ENCODE measurements at places on chromosomes 5 and 9. TPM values are rescaled to one million over a fixed set of nuclear protein-coding genes. Genes with fewer than 3 reads are reported as not detected.

Gene ZNF782
- 6.8 TPM for total RNA-seq

Gene HNRNPH1
- total RNA-seq: 885 TPM

Gene SLU7
- 84.4 TPM for total RNA-seq

Gene ZNF618
- total RNA-seq: 20.7 TPM

Gene CATSPER3
- 0.68 TPM for total RNA-seq

Gene HBEGF
- 2.1 TPM for total RNA-seq

Gene PTGR1
- 442 TPM for total RNA-seq

Gene BTNL8
- total RNA-seq: not detected

Gene PCDHB12
- 5.0 TPM for total RNA-seq

Gene ARID3C
- 0.80 TPM for total RNA-seq

- H3K36me3 ChIP-seq: peaks cover 13% of the 10 kb centered on the region
- H3K27ac ChIP-seq: peak overlapping the region; percentile 99
- H3K4me1 ChIP-seq: no peaks in the 10 kb centered on the region
- peak; percentile 58 for DNase-seq
- peak overlapping the region; percentile 98 for H3K4me3 ChIP-seq
Measured at GRCh38 chr5:134177369-134178095, 782 bp upstream of the SKP1 start.

DNA sequence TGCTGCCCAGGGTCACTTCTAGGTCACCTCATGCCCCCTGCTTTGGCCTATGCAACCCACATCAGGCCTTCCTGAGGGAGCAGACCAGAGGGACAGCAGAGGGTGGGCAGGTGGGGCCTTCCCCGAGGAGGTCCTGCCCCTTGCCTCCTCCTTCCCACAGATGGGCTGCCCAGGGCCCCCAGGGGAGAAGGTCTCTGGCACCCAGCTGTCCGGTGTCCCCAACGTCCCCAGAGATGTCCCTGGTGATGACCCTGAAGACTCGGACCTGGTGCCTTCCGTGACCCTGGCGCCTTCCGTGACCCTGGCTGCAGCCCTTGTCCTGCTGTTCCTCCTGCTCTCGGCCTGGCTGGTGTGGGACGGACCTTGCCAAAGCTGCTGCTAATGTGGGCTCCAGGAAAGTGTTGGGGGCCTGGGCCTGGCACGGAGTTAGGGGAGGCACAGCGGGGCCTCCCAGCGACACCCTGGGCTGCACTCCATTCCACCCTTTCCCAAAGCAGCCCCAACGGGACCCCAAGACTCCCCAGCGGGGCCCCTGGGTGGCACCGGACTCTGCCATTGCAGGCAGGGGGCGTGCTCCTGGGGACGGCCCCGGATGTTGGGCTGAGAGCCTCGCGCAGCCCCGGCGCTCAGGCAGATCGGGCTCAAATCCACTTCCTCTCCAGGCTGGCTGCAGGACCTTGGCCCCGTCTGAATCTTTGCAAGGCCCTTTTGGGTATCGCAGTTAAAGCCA is 6.8 kb upstream of the SLC2A6 start:
- H3K27me3 ChIP-seq: peaks cover 6% of the 10 kb centered on the region
- no peaks in the 10 kb centered on the region for H3K36me3 ChIP-seq

DNA sequence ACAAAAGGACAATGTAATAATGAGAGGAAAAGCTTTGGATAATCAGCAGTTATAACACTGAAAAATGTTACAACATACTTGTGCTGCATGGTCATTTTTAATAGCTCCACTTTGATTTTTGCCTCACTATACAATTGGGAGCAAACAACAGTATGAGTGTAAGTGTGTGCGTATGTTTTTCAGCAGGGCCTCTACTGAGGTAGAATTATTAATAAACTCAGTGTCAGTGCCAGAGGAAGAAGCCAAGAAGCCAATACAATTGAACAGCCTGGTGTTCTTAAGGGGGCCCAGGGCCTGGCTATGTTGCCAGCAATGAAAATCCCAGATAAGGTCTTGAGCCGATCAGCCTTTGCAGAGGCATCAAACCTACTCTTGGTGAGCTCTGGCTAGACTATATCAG is 16.1 kb upstream of the RLN1 start:
- no peaks in the 10 kb centered on the region for H3K36me3 ChIP-seq
- H3K27me3 ChIP-seq: no peaks in the 10 kb centered on the region
- H3K4me3 ChIP-seq: no peak overlapping the region
- no peak overlapping the region for H3K27ac ChIP-seq
- peaks cover 4% of the 10 kb centered on the region for H3K4me1 ChIP-seq

DNA sequence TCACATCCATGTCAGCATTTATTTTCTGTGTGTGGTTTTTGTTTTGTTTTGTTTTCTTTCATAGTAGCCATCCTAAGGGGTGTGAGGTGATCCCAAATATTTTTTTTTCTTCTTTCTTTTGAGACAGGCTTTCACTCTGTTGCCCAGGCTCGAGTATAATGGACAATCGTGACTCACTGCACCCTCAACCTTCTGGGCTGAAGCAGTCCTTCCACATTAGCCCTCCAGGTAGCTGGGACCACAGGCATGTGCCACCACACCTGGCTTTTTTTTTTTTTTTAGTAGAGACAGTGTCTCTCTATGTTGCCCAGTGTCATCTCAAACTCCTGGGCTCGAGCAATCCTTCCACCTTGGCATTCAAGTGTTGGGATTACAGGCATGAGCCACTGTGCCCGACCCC is 59.1 kb downstream of the CDC42SE2 start:
- no peak overlapping the region for H3K27ac ChIP-seq
- peaks cover 16% of the 10 kb centered on the region for H3K36me3 ChIP-seq
- peaks cover 7% of the 10 kb centered on the region for H3K4me1 ChIP-seq
- H3K27me3 ChIP-seq: no peaks in the 10 kb centered on the region
- DNase-seq: no peak

- H3K27me3 ChIP-seq: no peaks in the 10 kb centered on the region
- H3K27ac ChIP-seq: no peak overlapping the region
- H3K4me1 ChIP-seq: no peaks in the 10 kb centered on the region
- H3K36me3 ChIP-seq: no peaks in the 10 kb centered on the region
Measured at GRCh38 chr9:73125651-73126050, 26.0 kb upstream of the ANXA1 start.

- no peaks in the 10 kb centered on the region for H3K4me1 ChIP-seq
- H3K27ac ChIP-seq: no peak overlapping the region
- no peaks in the 10 kb centered on the region for H3K27me3 ChIP-seq
- H3K4me3 ChIP-seq: no peak overlapping the region
- no peak for DNase-seq
Measured at GRCh38 chr9:99139868-99140267, 35.0 kb downstream of the TGFBR1 start.

GRCh38 chr5:65198456-65199120 is 283.1 kb downstream of the ADAMTS6 start:
- H3K4me1 ChIP-seq: no peaks in the 10 kb centered on the region

DNA sequence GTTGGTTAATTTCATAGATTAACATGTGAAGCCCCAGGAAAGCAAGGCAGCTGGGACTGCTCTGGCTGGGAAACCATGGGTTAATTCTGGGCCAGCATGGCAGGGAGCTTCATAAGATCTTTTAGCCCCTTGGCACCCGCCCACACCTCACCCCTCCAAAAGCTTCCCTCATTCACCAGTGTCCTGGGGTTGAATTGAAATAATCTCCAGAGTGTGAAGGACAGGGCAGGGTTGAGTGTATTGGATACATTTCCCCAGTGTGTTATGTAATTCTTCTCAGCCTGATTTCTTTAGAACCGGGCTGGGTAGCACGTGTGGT is 19.4 kb downstream of the WNT8A start:
- no peak overlapping the region for H3K27ac ChIP-seq
- H3K27me3 ChIP-seq: no peaks in the 10 kb centered on the region
- peaks cover 5% of the 10 kb centered on the region for H3K4me1 ChIP-seq
- H3K4me3 ChIP-seq: no peak overlapping the region

- peaks cover 5% of the 10 kb centered on the region for H3K36me3 ChIP-seq
- no peak for DNase-seq
- H3K4me1 ChIP-seq: peaks cover 10% of the 10 kb centered on the region
- H3K27ac ChIP-seq: no peak overlapping the region
Measured at GRCh38 chr5:16431490-16431889, 34.1 kb downstream of the ZNF622 start.

DNA sequence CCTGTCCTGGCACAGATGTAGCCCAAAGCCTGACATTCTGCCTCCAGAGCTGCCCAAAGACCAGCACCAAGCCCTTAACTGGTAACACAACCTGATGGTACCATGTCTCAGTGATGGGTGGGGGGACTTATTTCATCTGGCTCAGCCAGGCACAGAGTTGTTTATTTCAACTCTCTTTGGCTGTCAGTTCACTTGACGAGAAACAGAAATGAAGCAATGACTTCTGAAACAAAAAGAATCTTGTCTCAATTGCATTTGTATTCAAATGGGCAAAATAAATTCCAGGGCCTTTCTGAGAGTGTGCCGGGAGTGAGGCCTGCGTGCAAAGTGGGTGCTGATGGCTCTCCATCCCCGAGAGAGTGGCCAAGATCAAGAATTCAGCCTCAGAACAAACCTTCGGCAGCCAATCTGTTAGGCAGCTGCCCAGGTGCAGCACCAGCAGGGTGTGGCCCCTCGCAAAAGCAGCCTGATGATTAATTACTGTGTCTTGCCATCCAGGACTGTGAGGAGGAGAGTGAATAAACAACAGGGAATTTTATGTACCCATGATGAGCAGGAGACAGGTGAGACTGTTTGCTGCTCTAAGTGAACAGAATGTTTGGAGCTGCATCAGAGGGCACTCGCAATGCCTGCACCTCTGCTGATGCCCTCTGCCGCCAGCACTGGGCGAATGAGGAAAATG is 238.0 kb downstream of the HSPA4 start:
- H3K4me1 ChIP-seq: no peaks in the 10 kb centered on the region
- H3K36me3 ChIP-seq: no peaks in the 10 kb centered on the region
- no peak for DNase-seq
- no peak overlapping the region for H3K4me3 ChIP-seq

GRCh38 chr5:82858151-82859025 is 218.8 kb downstream of the TMEM167A start:
- no peak for DNase-seq
- no peak overlapping the region for H3K27ac ChIP-seq
- no peaks in the 10 kb centered on the region for H3K36me3 ChIP-seq
- H3K27me3 ChIP-seq: no peaks in the 10 kb centered on the region

- no peaks in the 10 kb centered on the region for H3K27me3 ChIP-seq
- no peak overlapping the region for H3K27ac ChIP-seq
- no peak overlapping the region for H3K4me3 ChIP-seq
- peaks cover 10% of the 10 kb centered on the region for H3K36me3 ChIP-seq
- H3K4me1 ChIP-seq: no peaks in the 10 kb centered on the region
- peak; percentile 61 for DNase-seq
Measured at GRCh38 chr5:16160706-16161105, 18.9 kb downstream of the MARCHF11 start.

DNA sequence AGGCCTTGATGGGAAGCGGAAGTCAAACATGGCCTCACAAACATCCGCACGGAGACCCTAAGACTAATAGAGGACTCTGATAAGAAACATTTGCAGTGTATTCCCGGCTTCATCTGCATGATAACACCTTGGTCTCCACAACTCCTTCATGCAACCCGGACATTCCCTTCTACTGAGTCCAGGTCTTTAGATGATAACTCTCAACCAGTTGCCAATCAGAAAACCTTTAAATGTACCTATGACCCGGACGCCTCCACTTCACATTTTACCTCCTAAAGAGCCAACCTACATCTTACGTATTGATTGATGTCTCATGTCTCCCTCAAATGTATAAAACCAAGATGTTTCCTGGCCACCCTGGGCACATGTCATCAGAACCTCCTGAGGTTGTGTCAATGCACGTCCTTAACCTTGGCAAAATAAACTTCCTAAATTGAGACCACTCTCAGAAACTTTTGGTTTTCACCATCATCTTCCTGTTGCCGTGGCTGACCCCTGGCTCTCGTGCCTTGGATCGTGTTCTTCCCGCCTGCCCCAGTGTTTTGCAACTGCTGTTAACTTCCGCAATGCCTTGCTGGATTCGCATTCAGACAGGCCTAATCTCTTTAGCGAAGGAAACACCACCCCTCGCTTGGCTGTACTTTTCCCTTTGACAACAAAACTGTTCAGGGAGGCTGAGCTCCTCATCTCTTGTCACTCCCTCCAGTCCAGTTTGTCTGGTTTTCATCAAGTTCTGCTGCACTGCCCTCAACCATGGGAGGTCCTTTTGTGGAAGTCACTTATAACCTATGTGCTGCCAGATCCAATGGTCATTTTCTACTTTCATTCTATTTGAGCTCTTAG is 1.1 kb upstream of the DAP start:
- DNase-seq: peak; percentile 45
- no peaks in the 10 kb centered on the region for H3K4me1 ChIP-seq
- peaks cover 3% of the 10 kb centered on the region for H3K36me3 ChIP-seq
- H3K27me3 ChIP-seq: no peaks in the 10 kb centered on the region
- peak overlapping the region; percentile 62 for H3K27ac ChIP-seq

- no peaks in the 10 kb centered on the region for H3K27me3 ChIP-seq
- H3K4me3 ChIP-seq: no peak overlapping the region
- no peaks in the 10 kb centered on the region for H3K36me3 ChIP-seq
- no peak overlapping the region for H3K27ac ChIP-seq
- H3K4me1 ChIP-seq: no peaks in the 10 kb centered on the region
- DNase-seq: no peak
Measured at GRCh38 chr5:123535648-123536047, 23.7 kb downstream of the CSNK1G3 start.

DNA sequence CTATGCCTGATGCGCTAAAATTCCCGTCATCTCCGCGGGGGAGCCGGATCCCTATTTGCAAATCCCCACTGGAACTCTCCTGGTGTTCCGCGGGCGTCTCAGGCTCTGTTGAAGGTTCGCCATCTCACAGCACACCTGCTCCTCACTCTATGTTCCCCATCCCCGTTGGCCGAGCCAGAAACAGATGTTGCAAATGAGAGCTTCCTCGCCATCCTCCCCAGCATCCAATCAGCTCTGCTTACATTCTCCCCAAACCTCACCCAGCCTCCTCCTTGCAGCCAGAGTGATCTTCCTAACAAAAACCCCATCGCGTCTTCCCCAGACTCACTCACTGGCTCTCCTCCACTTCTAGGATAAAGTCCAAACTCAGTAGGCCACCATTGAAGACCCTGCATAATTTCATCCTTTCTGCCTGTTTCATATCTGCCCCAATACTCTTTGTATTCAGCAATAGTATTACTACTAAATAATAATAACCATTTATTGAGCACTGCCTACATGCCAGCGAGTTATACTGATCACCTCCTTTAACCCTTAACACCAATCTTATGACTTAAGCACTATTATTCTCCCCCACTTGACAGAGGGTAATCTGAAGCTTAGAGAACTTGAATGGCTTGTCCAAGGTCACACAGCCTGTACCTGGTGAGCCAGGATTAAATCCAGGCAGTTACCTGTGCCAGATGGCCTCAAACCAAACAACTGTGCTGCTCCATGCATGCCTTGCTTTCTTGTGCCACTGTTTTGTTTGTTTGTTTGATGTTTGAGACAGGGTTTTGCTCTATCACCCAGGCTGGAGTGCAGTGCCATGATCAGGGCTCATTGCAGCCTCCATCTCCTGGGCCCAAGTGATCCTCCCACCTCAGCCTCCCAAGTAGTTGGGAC is 14.0 kb downstream of the AQP7 start:
- DNase-seq: peak; percentile 56
- no peaks in the 10 kb centered on the region for H3K4me1 ChIP-seq
- H3K27ac ChIP-seq: no peak overlapping the region
- no peak overlapping the region for H3K4me3 ChIP-seq
- H3K36me3 ChIP-seq: no peaks in the 10 kb centered on the region

Data from endodermal cell (in vitro differentiated cells).